ENCODE measurements at places on chromosomes 6 and 20.

DNA sequence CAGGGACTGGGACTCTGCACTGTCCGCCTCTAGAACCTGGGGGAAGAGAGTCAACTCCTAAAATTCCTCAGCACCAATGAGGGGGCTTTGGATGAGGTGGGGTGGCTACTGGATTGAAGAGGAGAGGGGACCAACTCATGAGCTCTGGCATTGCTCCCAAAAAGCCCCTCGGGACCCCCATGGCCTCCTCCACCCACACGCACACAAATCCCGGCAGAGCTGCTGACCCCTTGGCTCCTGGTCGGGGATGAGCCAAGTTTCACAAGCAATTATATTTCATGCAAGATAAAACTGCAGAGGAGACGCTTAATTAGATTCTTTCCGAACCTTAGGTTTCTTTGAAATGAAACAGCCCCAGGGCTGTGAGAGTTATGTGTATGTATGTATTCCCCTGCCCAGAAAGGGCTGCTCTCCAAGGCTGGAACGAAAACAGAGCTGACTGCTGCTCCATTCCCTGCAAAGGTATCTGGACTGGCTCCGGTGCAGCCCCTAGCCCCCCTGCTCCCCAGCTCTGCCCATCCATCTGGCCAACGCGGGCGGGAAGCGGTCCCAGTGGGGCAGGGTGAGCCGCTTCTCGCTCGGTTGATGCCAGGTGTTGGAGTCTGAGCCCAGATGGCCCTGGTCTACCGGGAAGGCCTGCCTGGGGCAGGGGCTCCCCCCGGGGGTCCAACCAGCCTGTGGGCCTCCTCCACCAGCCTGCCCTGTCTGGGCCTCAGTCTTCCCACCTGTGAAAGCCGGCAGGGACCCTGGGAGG lies 46.8 kb upstream of the STX16 start:
- no peak for DNase-seq

DNA sequence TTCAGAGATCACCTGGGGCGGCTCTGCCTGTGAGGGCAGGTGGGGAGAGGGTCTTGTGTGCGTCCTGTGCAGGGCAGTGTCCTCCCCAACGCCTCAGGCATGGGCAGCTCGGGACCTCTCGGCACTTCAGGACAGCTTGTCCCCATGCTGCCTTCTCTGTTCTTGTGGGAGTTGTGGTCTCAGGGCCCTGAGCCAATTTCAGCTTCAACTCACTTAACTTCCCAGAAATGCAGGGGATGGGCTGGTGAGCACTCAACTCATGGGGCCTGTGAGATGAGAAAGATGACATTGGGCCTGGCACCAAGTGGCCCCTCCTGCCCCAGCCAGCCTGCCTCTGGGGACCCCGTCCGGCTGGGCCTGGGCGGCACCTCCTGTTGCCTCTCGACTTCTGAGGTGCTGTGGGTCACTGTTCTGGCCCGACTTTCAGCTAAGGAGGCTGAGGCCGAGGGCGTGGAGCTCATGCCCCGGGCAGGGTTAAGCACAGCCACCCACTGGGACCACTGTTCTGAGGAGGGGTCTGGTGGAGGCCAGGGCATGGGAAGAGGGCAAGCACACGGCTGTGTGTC lies 6.7 kb downstream of the RGS19 start:
- DNase-seq: no peak

DNA sequence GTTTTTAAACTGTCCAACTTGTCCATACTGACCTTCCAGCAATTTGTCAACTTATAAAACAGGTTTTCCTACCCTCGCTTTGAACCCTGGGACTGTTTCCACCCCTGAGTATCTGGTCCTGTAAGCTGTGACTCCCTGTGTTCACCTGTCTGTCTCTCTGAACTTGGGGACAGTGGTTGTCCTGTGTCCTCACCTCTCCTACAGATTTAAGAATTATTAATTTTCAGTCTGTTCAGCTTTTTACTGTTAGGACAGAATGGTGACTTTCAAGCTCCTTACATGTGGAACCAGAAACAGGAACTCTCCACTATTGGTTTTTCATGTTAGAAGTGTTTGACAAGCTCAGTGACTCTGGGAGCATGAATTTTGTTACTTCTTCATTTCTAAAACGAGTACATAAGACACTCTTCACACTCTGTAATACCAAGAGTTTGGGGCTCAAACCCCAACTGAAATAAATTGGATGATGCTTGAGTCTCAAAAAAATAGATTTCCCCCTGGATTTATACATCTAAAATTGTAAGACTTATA lies 713.9 kb downstream of the COL12A1 start:
- DNase-seq: no peak

GRCh38 chr20:21512634-21513180 lies 1.2 kb downstream of the NKX2-2 start:
- no peak for DNase-seq

GRCh38 chr20:12152996-12153395 lies 235.3 kb downstream of the BTBD3 start:
- no peak for DNase-seq

Data from activated CD8-positive, alpha-beta memory T cell treated with anti-CD3 and anti-CD28 coated beads, Interleukin-2, amount 50 U/mL, for 4 hours (primary cell).